ENCODE measurements at places on chromosomes 2 and 18.

DNA sequence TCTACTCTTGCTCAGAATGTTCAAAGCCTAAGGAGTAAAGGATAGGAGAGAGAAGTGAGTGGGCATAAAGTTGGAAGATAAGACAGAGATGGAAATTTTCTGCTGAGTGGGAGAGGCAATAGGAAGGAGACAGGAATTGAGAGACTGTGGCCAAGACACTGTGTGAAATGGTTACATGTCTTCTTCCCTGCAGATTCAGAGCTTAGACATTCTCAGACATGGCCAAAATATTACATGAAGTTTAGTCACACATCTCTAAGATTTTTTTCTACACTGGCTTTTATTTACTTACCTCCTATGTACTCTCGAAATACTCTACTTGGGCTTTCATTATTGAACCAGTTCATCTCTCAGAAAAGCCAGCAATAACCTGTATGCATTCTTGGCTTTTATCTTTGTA lies 363.0 kb upstream of the FANCL start:
- ATAC-seq, result no peak

- no peak for ATAC-seq
These were observed 175.5 kb downstream of the ZNF407 start for GRCh38 chr18:74773171-74773624.

GRCh38 chr2:85516653-85517389 lies 22.1 kb upstream of the MAT2A start:
- ATAC-seq, result no peak

DNA sequence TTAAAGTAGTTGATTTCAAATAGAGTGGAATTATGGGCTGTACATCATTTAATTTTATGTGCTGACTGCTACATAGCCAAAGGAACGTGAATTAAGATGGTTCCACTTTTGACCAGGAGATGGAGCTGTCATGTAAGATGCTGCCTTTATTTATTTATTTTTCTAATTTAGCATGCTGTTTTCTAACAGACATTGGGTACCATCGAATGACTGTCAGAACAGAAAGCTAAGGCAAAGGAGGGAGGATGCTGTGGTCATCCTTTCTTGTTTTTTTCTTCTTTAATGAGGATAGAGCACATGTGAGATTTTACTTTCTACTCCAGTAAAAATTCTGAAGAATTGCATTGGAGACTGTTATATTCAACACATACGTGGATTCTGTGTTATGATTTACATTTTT lies at the start of gene SCN2A:
Gene SCN2A, plus strand, starts transcription at position 185 of the 400 bp plus-strand sequence. CDS start 56,410 bp downstream, outside the sequence.
- ATAC-seq, result no peak

DNA sequence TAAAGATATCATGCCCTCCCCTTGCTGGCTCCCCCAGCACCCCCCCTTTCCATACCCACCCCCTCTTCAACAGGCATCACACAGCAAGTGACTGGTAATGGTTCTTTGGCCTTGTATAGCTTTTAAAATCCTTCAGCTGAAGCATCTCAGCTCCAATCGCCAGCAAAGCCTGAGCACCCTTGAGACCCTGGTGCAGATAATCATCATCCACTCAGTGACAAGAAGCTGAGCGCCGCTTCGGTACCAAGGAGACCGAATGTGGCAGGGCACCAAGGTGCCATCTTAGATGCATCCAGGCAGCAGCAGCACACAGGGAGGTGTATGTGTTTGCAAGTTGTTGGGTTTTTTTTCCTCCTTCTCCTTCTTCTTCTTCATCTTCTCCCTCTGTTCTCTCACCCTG lies 232.7 kb downstream of the BCL11A start:
- no peak for ATAC-seq

GRCh38 chr18:55641486-55641885 lies 53.5 kb upstream of the TCF4 start:
- ATAC-seq, result no peak

GRCh38 chr2:151302404-151302803 lies 12.9 kb upstream of the NMI start:
- ATAC-seq, result no peak

Measured in activated T-helper 17 cell treated with anti-CD3 and anti-CD28 coated beads, Interleukin-2, amount 50 U/mL, for 72 hours (primary cell).